ENCODE measurements at places on chromosomes 12 and 14.

DNA sequence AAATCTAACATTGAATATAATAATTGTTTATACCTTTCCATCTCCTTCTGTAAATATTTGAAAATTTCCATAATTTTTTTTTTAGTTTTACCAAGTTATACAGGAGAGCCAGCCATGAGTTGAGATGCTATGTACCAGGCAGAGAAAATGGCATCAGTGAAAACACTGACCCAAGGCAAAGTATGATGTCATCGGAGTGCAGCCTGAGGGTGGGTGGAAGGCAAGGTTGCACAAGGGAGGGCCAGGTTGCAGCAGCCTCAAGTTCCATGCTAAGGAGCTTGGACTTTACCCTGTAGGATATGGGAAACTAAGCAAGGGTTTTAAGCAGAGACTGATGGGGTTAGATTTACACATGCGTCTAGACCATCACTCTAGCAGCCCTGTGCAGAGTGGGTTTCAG lies 441.1 kb downstream of the BCAT1 start:
- no peaks in the 10 kb centered on the region for H3K36me3 ChIP-seq
- H3K4me3 ChIP-seq: no peak overlapping the region
- H3K4me1 ChIP-seq: no peaks in the 10 kb centered on the region
- no peak overlapping the region for H3K27ac ChIP-seq
- H3K27me3 ChIP-seq: no peaks in the 10 kb centered on the region
- no peak for DNase-seq

- DNase-seq: no peak
- H3K27me3 ChIP-seq: no peaks in the 10 kb centered on the region
- H3K36me3 ChIP-seq: no peaks in the 10 kb centered on the region
Observed at GRCh38 chr12:49793620-49794019, 34.6 kb downstream of the NCKAP5L start.

GRCh38 chr14:25484235-25484634 lies 434.3 kb upstream of the STXBP6 start:
- no peaks in the 10 kb centered on the region for H3K36me3 ChIP-seq
- H3K4me1 ChIP-seq: no peaks in the 10 kb centered on the region
- no peak overlapping the region for H3K4me3 ChIP-seq
- H3K27ac ChIP-seq: no peak overlapping the region

DNA sequence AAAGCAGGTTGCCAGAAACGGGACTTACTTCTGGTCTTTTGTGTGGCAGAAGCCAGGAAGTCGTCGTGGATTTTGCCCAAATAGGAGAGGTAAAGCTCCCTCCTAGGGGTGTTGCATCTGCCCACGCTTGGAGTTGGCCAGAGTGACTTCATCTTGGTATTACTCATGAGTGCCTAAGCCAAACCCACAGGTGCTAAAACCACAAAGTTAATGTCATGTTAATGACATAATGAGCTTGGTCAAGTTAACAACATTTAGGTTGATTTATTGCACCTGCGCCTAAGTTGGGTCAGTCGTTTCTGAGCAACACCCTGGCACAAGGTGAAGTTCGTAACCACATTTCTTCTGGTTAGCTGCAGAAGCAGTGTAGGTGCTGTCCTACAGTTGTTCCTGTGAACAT lies 225.2 kb downstream of the FUT8 start:
- no peaks in the 10 kb centered on the region for H3K27me3 ChIP-seq
- no peak overlapping the region for H3K27ac ChIP-seq
- no peaks in the 10 kb centered on the region for H3K36me3 ChIP-seq
- no peak overlapping the region for H3K4me3 ChIP-seq

Measured in aorta (tissue), 5 donors.